ENCODE measurements at places on chromosomes 1 and 21.
A peak's percentile ranks its signal among the peaks of the same experiment; 100 is the strongest.

DNA sequence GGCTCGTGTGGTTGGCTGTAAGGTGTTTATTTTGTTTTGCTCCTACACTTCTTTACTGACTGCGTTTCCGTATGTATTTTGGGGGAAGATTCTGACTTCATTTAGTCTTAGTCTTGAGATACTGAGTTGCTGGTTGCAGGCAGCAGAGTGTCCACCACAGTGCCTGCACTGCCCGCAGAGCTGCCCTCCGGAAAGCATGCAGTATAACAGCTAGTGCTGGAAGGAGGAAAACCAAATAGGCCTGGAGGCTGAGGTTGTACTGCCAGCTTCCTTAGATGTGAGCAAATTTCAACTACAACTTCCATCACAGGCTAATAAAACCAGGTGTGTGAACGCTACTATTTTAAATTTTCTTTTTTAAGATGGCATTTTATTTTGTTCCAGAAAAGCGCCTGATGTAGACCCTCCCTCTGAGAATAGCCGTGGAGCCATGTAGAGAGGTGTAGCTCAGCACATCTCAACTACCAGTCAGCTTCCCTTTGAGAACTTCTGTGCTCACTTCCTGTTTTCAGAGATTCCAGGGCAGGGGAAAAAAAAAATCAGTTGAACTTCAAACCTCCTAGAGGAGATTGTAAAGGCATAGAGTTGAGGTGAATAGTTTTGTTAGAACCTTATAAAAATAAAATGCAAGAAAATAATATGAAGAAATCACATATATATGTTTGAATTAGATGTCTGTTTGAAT lies 17.6 kb downstream of the LMO4 start:
- DNase-seq = no peak

- no peak for DNase-seq
These were observed 14.0 kb downstream of the SFPQ start for GRCh38 chr1:35178874-35179380.

GRCh38 chr1:110872366-110872744 lies 593 bp upstream of the CD53 start:
- no peak for DNase-seq

DNA sequence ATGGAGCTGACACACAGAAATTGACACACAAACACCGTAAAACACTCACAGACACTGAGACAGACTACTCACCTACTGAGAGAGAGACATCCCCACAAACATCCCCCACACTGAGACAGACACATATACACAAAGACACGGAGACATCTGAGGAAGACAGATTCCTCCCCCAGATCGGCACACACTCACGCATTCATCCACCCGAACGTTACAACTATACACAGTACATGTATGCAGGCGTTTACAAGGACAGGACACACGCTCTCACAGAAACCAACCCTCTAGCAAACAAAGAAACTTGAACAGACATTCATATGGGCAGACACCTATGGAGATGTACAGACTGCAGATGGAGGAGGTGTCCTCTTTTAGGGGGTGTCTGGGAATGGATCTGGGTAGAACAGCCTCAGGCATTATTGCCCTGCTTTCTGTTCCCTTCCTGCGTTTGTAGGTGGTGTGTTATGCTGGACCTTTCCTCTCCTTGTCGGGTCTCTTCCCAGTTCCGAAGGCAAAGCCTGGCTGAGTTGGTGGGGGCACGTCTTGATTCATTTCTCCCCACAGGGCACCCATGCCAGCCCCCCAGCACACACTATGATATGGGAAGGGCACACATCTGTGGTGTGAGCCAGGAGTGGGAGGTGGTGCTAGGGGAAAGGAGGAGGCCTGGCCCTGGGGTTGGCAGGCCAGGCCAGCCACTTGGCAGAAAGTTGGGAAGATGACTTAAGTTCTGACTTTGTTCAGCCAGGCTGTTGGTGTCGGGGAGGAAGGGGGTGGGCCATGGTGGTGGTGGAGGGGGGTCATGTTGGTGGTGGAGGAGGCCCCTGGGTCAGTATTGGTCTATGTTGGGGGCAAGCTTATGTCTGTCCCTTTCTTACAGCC lies 1.5 kb downstream of the KIRREL1 start:
- no peak for DNase-seq

- DNase-seq = no peak
These were observed 5.5 kb upstream of the CD244 start for GRCh38 chr1:160868141-160868540.

- no peak for DNase-seq
These were observed 1399.9 kb downstream of the PLA2G4A start for GRCh38 chr1:188228623-188229022.

DNA sequence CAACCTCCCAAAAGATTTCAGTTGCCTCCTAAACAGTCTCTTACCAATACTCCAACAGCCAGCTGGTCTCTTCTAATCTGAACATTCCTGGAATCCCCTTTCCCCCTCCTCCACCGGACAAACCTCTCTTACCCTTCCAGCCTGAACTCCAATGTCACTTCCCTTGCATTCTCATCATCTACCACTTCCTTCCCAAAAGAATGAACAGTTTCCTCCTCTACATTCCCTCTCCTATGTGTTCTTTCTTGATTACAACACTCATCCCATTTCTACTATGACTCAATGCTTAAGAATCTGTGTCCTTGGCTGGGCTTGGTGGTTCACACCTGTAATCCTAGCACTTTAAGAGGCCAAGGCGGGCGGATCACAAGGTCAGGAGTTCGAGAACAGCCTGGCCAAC lies 417.1 kb downstream of the SETD4 start:
- no peak for DNase-seq

DNA sequence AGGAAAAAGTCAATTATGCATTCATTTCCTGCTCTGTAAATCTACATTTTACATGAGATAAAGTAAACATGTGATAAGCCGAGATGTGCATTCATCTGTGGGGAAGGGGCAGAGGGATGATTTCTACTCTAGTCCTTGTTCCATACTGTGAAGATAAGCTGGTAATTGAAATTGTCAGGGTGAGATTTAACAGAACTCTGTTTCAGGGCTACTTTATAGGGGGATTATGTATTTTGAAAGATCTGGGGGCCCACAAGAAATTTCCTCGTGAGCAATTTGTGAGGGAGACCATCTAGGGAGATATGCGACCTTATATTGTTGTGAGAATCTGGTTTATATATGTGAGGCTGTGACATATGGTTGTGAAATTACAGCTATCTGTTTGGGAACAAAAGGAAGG lies 73.1 kb upstream of the KCNK1 start:
- no peak for DNase-seq

- DNase-seq = no peak
These were observed 188.3 kb upstream of the MAP1LC3C start for GRCh38 chr1:242187171-242187570.

GRCh38 chr1:1239614-1240347 lies 6.7 kb downstream of the C1QTNF12 start:
- no peak for DNase-seq

DNA sequence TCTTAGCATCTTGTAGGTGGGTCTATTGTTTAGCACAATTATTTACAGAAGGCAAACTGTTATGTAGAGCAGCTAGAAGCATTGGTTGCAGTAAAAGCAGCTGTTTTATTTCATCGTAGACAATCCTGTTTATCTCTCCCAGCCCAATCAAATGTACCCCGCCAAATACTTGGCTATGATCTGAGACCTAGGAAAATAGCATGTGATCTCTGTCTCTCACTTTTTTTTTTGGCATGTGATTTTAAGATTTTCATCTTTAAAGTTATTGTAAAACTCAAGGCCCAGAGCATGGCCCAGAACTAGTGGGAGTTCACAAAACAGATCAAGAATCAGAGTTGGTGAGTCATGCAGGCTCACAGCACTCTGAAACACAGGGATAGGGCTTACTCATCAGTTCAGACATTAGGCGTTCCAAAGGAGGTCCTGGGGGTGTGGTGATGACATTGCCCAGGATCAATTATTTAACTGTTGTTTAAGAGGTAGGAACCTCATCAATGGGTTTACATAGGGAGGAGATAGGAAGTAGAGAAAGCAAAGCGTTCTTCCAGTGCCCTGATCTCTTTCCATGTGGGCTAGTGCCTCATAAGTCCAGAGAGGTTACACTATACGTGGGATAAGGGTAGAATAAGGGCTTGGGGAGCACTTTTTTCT lies 40.2 kb downstream of the TBX19 start:
- peak; percentile 60 for DNase-seq

DNA sequence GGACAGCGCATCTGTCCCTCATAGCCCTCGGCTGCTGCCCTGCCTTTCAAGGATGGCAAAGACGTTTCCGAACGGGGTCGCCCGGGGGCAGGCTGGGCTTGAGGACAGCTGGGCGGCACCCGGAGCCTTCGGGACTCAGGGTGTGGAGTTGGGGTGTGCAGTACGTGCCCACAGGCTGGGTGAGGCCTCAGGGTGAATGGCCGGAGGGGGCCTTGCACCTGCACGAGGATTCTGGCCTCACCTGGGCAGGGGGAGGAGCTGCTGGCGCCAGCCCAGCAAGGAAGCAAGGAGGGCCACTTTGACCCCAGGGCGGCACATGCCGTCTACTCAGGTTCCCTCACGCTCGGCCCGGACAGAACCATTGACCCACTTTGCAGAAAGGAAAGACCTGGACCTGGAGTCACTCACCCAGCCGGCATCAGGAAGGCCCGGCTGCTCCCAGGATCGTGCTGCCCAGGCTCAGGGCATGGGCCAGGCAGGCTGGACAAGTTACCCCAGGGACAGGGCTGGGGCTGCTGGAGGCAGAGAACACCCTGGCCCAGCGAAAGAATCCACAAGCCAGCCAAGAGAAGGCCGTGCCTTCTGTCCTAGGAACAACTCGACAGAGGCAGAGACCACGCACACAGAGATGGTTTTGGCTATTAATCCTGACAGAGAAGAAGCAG lies 65.1 kb upstream of the TTC34 start:
- DNase-seq = no peak

DNA sequence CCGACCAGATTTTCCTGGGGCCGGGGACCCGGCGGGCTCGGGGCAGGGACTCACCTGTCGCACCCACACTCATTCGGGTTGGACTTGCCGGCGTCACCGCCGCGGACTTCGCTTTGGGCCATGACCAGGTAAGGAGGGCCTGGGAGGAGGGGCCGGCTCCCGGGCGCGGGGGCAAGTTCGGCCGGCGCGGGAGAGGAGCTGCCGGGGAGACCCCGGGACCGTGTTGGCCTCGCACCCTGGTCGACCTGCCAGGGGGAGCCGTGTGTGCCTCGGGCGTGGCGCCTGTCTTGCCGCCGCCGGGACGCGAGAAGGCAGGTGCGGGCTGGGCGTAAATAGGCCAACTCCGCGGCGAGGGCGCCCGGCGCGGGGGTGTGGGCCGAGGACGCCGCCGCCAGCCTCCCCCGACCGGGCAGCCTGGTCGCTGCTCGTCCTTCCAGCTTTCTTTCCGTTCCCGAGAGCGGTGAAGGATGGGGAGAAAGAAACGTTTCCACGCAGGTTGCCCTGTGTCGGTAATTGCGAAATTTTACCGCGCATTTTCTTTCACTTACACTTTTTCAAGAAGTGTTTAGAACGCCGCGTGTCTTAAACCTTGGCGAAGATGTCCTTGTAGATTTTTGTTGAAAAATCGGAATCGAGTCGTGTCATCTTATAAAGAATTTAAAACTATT lies 558 bp downstream of the USP1 start:
- DNase-seq = no peak

GRCh38 chr1:9073143-9073542 lies 3.7 kb upstream of the SLC2A5 start:
- no peak for DNase-seq

- no peak for DNase-seq
These were observed 75.0 kb upstream of the PKN2 start for GRCh38 chr1:88609051-88609450.

GRCh38 chr1:20983297-20983889 lies 193.3 kb downstream of the EIF4G3 start:
- DNase-seq = no peak

DNA sequence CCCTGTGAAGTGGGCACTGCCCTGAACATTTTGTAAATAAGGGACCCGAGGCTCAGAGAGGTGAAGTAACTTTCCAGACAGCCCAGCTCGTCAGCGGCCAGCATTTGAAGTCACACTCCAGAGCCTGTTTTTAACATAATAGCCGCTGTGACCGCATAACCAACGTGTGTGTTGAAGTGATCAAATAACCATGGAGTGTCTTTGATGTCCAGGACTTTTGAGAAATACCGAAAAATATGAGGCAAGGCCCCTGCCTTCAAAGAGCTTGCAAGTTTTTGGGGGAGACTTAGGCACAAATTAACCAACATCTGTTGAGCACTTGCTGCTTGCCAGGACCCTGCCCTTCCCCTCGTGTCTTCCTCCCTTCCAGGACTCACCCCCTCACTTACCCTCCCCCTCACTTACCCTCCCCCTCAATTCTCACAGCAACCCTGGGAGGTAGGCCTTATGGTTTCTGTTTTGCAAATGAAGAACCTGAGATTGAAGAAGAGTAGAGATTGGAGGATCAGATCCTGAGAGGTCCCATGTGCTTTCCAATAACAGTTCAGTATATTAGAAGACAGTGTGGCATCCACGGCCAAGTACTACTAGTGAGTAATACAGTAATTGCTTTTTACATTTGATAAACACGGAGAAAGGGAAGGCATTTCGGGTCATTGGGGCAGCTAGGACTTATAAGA lies 1.3 kb upstream of the SLC16A1 start:
- peak; percentile 79 for DNase-seq

- DNase-seq = no peak
These were observed 2.3 kb upstream of the EPS8L3 start for GRCh38 chr1:109765896-109766615.

DNA sequence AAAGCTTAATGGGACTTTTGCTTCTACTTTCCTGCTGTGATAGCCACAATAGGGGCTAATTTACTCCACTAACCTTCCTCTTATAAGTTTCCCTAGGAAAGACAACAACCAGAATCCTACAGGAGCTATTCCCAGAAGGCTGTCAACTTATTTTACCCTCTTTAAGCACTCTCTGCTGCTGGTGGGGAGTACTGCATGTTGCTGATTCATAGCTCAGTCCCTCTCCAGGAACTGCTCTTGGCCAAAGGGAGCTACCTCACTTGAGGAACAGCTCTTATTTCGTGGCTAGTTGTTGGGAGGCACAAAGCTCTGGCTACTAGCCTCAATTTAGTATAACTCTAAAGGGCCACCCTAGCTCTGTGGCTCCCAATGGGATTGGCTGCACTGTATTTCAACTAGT lies 37.2 kb downstream of the ADSS2 start:
- DNase-seq = peak; percentile 25

- DNase-seq = no peak
These were observed 20.6 kb downstream of the TOR1AIP2 start for GRCh38 chr1:179857009-179857408.

DNA sequence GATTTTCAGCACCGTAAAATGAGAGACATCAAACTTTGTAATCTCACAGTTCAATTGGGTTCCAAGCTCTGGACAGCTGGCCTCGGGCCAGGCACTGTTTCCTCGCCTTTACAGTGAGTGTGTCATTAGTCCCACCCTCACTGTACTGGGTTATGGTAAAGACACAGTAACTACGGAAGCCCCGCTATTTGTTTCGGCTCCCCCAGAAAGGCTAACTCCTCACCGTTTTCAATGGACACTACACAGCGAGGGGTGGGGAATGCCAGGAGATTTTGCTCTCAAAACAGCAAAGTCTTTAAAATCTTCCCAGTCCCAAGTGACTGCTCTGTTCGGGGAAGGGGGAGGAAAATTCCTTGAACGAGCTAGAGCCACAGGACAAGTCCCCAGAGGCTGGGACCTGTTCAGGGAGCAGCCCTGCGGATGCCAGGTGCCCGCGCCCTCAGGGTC lies 757 bp upstream of the SPSB1 start:
- DNase-seq = no peak

GRCh38 chr1:79741720-79742421 lies 735.3 kb upstream of the ADGRL4 start:
- DNase-seq = no peak

GRCh38 chr1:167839009-167839408 lies 74.9 kb downstream of the ADCY10 start:
- DNase-seq = no peak

All from HFF-Myc (cell line).